ENCODE measurements at places on chromosomes 1 and 21.

- DNase-seq, result no peak
Observed at GRCh38 chr1:162293073-162293692, 83.5 kb downstream of the SPATA46 start.

GRCh38 chr1:231606712-231607111, 19.9 kb upstream of the DISC1 start:
- DNase-seq, result no peak

DNA sequence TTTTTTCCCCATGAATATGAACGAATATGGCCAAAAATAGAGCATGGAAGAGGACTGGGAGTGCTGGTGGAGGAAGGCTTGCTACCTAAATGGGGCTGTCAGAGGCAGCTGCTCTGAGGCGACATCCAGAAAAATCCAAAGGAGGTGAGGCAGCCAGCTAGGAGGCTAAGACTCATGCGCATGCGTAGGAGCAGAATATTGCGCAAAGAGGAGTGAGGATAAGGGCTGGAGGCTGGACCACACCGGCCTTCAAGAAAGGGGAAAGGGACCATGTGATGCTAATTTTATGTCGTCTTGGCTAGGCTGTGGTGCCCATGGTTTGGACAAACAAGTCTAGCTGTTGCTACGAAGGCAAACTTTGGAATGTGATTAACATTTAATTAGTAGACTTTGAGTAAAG, 30.5 kb downstream of the HEYL start:
- no peak for DNase-seq

DNA sequence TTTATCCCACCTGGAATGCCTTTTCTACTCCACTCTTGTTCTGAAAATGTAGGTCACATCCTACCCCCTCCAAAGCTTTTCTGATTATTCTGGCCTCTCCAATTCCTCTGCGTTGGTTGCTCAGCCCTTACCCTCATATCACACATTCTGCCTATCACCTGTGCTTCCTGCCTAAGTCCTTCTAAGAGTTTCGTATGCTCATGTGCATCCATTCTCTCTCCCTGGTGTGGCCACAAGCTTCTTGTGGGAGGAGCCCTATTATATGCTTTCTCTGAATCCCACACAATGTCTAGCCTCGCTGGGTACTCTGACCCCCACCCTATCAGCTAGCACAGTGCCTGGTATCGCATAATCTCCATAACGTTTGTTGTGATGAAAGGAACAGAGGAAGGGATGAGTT, 54.2 kb downstream of the CD58 start:
- no peak for DNase-seq

GRCh38 chr1:114926607-114927006, 71.9 kb downstream of the SYCP1 start:
- no peak for DNase-seq

GRCh38 chr1:200311256-200311655, 98.6 kb downstream of the ZNF281 start:
- no peak for DNase-seq

GRCh38 chr1:100463791-100464424, 74.0 kb upstream of the GPR88 start:
- no peak for DNase-seq

DNA sequence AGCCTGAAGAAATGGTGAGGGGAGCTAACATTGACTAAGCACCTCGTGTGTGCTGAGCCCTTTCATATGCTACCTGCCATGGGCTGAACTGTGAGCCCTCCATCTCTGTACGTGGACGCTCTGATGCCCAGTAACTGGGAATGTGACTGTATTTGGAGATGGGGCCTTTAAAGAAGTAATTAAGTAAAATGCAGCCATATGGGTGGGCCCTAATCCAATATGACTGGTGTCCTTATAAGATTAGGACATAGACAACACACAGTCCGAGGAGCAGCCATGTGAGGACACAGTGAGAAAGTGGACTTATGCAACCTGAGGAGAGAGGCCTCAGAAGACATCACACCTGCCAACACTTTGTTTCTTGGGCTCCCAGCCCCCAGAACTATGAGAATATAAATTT, 92.7 kb upstream of the ATP1B1 start:
- DNase-seq, result no peak

- DNase-seq, result no peak
Observed at GRCh38 chr1:64487061-64487460, 17.1 kb downstream of the CACHD1 start.

- DNase-seq, result no peak
Observed at GRCh38 chr1:119816407-119816806, 5.1 kb upstream of the REG4 start.

- no peak for DNase-seq
Observed at GRCh38 chr1:30702823-30703222, 20.6 kb downstream of the MATN1 start.

DNA sequence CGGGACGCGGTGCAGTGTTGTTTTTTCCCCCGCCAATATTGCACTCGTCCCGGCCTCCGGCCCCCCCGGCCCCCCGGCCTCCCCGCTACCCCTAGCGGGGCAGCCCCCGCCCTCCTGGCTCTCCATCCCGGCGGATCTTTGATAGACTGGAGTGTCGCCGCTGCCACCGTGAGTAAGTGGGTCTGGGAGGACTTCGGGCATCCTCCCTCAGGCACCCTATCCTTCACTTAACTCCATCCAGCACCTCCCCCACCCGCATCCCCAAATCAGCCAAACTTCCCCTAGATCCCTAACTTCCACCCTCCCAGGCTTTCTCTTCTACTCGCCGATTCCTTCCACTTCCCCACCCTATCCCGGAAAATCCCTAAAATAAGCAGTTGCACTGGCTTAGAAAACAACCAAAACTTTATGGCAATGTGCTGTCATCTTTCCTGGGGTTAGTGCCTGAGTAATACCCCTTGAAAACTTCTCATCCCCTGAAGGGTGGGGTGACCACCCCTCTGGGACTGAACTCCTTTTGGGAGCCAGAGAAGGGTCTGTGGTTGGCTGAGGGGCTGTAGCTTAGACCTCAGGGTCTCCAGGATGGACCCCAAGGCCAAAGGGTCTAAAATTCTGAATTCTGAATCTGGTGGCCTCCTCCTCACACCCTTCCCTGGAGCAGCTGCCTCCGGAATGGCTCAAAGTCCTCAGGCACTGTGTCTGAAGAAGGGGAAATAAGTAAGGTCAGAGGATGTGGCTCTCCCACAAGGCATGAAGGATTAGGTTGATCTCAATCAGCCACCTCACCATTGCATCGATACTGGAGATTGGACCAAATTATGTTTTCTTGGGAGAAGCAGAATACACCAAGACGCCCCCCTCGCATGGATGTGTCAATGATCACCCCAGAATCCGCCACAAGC, 12.2 kb downstream of the THBS3 start:
- no peak for DNase-seq

GRCh38 chr1:226093621-226094020, 31.1 kb downstream of the H3-3A start:
- DNase-seq, result no peak

- DNase-seq, result no peak
Observed at GRCh38 chr1:38418195-38419030, 371.8 kb upstream of the POU3F1 start.

- DNase-seq, result no peak
Observed at GRCh38 chr1:222894331-222894730, 79.5 kb downstream of the DISP1 start.

DNA sequence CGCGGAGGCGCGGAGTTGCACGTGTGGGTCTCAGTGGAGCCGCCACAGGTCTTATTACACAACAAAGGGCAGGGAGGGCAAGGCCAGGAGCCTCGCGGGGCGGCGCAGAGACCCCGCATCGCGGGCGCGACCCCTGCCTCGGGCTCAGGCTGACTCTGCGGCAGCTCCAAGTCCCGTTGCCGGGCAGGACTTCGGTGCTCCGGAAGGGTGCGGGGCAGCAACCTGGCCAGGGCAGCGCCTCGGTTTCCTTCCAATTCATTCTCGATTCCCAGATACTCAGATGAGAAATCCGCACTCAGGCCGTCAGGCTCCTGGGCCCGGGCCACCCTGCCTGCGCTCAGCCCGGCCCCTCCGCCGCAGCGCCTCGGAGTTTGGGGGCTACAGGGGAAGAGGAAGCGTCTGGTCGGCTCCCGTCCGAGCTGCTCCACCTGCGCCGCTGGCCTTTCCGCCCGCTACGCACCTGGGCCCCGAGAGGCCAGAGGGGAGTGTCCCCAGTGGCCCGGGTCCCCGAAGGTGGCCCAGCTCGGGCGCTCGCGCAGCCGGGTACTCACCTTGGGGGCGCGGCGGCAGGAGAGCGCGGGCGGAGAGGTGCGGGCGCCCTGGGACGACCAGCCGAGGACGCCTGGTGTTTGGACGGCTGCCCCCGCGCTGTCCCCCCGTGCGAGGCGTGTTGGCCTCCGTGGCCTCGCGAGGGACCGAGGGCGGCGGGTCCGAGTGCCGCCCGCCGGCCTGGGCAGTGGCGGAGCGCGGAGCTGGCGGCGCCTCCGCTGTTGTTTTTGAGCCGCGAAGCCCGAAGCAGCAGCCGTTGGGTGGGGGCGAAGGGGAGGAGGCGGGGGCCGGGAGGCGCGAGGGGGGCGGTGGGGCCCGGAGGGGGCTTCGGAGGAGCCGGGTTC, 1.1 kb upstream of the PRDM16 start:
- no peak for DNase-seq

Data from stimulated activated CD4-positive, alpha-beta T cell treated with anti-CD3 and anti-CD28 coated beads, Interleukin-15, amount 100 ng/mL, for 1 hour (primary cell).